H1 (cell line): ENCODE measurements at places on chromosomes 11 and 22. TPM values are rescaled to one million over a fixed set of nuclear protein-coding genes. Genes with fewer than 3 reads are reported as not detected.

DNA sequence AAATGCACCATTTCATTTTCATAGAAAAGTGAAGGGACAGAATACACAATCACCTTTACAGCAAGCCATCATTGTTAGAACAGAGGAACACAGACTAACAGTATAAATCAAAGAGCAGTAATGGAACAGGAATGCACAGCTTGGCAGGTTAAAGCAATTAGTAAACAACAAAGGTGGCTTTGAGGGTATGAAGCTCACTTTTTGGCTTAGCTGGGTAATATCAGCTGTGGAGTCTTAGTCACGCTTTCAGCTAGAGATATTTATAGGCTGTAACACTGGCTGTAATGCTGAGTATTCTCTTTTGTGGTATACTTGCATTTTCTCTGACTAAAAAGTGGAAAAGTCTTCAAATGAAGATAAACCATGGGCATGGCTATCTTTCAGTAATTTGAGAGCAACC lies 1780.5 kb downstream of the LRRC4C start:
- DNase-seq, result no peak

Gene RHBDD3
- 72.1 and 75.7 TPM in 2 replicates for total RNA-seq

- DNase-seq, result no peak
Observed at GRCh38 chr11:47603295-47603694, 9.1 kb upstream of the C1QTNF4 start.

Gene TPBGL
- 0.25 and 0.37 TPM in 2 replicates for total RNA-seq

Gene STX5
- total RNA-seq, result 24.2 and 25.3 TPM in 2 replicates

Gene MMP12
- not detected in 2 replicates for total RNA-seq

- no peak for DNase-seq
Observed at GRCh38 chr11:126405906-126406305, 50.4 kb downstream of the ST3GAL4 start.

Gene UCP3
- total RNA-seq, result 0.92 and 1.3 TPM in 2 replicates

Gene PICALM
- 63.5 and 69.4 TPM in 2 replicates for total RNA-seq

- no peak for DNase-seq
Observed at GRCh38 chr11:10908215-10908951, 50.5 kb upstream of the ZBED5 start.

DNA sequence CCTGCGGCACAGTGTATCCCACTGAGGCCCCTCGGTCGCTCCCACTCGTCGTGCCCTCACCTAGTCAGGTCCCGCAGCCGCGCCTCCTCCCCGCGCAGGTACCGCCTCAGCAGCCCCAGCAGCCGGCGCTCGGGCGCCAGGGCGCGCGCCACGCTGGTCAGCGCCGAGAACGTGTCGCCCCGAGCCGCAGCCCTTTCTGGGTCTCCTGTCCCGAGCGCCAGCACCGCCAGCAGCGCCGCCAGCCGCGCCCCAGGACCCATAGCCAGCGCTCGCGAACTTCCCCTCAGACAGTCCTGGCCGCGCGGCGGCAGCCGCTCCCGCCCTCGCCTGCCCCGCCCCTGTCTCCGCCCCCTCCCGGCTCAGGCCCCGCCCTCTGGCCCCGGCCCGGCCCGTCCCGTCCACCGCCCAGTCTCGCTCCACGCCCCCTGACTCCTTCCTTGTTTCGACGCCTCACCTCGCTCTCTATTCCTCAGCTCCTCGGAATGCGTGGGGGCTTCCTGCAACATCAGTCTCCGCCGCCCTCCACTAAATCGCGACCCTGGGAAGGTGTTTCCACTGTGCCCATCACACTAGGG lies at the start of gene P4HA3:
TSS of gene P4HA3 (minus strand) at position 289 of the 575 bp plus-strand sequence. CDS start at position 260, 29 bp downstream.
- DNase-seq, result peak; percentile 92

DNA sequence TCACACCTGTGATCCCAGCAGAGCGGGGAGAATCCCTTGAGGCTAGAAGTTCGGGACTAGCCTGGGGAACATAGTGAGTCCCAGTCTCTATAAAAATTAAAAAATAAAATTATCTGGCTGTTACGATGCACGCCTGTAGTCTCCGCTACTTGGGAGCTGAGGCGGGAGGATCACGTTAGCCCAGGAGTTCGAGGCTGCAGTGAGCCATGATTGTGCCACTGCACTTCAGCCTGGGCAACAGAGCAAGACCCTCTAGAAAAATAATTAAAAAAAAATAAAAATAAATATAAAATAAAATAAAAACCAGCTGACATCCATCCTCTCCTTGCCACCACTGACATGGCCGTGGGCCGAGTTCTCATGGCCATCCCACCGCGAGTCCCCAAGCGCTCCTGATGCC lies 7.7 kb upstream of the RTN4R start:
- DNase-seq, result no peak

GRCh38 chr11:116576526-116576925 lies 196.3 kb downstream of the BUD13 start:
- no peak for DNase-seq

Gene EIF1AD
- total RNA-seq, result 35.8 and 39.9 TPM in 2 replicates

GRCh38 chr11:13324709-13325108 lies 47.1 kb downstream of the BMAL1 start:
- no peak for DNase-seq

DNA sequence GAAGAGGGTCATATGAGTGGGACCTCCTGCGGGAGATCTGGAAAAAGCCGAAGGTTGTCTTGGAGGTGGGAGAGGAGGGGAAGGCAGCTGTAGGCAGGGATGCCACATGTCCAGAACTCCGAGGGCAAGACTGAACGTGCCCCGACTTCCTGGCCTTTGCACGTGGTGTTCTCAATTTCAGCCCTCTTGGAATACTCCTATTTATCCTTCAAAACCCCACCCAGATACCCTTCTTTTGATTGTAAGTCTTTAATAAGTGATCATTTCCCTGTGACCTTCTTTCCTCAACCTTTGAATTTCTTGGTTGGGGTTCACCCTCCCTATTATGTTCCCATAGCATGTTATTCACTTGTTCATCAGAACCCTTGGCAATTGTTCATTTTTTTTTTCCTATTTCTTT lies 95.3 kb upstream of the CRYBB3 start:
- no peak for DNase-seq

Gene ELFN2
- total RNA-seq, result 0.63 and 0.88 TPM in 2 replicates

DNA sequence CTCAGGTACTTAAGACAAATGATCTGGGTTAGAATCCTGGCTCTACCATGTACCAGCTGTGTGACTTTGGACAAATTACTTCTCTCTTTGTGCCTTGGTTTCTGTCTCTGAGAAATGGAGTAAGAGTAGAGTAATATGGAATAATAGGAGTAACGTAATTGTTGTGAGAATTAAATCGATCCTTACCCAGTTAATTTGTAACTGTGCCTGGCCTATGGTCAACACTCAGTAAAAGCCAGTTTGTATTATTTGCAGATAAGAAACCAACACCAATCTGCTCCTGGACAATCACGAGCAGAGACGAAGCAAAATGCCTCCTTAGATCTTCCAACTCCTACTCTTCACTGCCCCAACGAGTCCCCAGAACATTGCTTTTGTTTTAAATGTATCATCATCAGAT lies 266.7 kb downstream of the DCDC1 start:
- no peak for DNase-seq

Gene FREY1
- total RNA-seq, result 1.1 TPM in 1 of 2 replicates, not detected in the other

- no peak for DNase-seq
Observed at GRCh38 chr11:84117394-84117793, 831.2 kb upstream of the CCDC90B start.

- DNase-seq, result no peak
Observed at GRCh38 chr11:70910835-70911234, 341.5 kb downstream of the SHANK2 start.

GRCh38 chr22:43387815-43388214 lies 24.0 kb upstream of the MPPED1 start:
- DNase-seq, result no peak

DNA sequence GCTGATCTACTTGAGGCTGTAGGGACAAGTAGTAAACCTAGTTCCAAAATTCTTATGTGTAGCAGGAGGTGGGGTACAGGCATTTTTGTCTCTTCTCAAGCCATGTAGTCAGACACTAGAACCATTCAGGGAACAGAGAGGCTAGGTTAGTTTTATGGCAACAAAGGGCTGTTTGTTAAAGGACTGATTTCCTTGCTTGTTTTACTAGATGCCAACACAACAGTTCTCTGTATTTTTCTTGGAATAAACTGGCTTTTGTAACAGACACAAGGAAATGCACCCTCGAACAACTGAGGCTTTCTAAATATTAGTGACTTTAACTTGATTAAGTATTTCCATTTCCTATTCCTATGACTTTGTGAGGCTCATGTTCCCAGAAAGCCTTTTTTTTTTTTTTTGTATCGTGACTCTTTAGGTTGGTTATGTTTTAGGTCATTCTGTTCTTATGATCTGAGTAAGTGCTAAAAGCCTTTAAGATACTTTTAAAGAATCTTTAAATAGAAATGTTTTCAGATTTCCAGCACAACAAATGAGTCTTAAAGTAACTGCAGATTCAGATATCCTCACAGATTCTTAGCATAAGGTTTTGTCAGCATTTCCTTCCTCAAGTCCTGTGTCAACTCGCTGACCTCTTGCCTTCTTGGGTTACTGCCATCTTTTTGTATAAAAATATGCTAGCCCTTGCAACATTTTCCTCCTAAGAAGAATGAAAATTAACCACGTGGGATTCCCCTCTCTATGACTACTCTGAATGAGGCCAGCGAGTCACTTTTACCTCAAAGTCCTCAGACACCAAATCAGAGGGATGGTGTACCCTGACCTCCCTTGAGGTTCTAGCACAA lies 92.5 kb downstream of the CCDC83 start:
- no peak for DNase-seq

Gene RBMXL2
- not detected in 2 replicates for total RNA-seq

- no peak for DNase-seq
Observed at GRCh38 chr22:26159886-26160285, 9.4 kb upstream of the SEZ6L start.

GRCh38 chr22:18075720-18076497 lies 1.9 kb upstream of the PEX26 start:
- no peak for DNase-seq

DNA sequence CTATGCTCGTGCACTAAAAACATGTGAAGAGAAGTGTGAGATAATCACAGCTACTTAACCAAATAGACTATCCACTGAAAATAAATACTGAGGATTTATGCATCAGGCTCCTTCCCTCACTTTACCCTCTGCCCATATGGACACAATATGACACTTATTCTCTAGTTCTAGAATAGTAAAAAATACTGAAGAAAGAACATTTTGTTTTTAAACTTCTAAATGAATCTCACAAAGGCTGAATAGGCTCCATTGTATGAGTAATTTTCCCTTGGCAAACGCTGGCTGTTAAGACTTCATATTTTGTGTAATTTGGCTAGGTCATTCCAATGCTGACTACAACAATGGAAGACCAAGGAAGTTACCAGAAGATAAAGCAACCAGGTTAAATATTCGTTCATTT lies 9.9 kb downstream of the HPS5 start:
- no peak for DNase-seq

Gene KDM4D
- total RNA-seq, result 1.4 and 1.5 TPM in 2 replicates

DNA sequence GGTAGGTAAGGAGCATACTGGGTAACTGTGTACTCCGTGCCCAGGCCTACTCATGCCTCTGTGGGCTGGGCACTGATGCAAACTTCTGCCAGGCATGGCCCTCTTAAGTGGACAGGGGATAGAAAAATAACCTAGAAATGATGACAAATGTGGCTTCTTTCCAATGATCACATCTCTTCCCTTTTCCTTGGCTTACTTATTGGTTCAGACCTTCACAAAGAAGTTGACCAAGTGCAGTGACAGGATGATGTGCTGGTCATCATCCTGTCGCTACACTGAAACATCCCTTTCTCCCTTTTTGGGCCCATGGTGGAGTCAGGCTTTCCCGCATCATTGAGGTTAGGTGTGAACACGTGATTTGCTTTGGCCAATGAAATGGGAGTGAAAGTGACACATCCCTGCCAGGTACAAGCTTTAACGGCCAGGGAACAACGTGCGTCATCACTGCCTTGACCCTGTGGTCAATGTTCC lies 31.8 kb upstream of the APOBEC3A start:
- DNase-seq, result no peak

GRCh38 chr11:36412781-36413383 lies 97.2 kb downstream of the TRAF6 start:
- DNase-seq, result no peak

Gene PLAAT5
- 12.8 and 16.0 TPM in 2 replicates for total RNA-seq

Gene PPME1
- 58.9 and 64.5 TPM in 2 replicates for total RNA-seq

Gene CD248
- 3.7 and 3.9 TPM in 2 replicates for total RNA-seq

GRCh38 chr11:59263225-59263894 lies 50.6 kb upstream of the MPEG1 start:
- no peak for DNase-seq

DNA sequence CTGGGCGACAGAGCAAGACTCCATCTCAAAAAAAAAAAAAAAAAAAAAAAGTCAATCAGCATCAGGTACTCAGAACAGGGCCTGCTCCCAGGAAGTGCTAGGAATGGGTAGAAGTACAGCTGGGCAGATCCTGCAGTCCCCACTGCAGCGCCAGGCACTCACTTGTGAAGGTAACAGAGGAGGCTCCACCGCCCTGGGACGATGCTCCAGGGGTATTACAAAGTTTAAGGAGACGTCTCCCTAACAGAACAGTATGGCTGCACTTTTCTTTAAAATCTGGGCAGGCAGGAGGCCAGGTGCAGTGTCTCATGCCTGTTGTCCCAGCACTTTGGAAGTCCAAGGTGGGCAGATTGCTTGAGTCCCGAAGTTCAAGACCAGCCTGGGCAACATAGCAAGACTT lies 1449.0 kb downstream of the BRD1 start:
- peak; percentile 11 for DNase-seq

Gene ZFPL1
- total RNA-seq, result 21.4 and 21.5 TPM in 2 replicates

- DNase-seq, result no peak
Observed at GRCh38 chr11:43561832-43562231, 118.7 kb upstream of the HSD17B12 start.

- no peak for DNase-seq
Observed at GRCh38 chr22:38461057-38461413, 6.0 kb upstream of the KCNJ4 start.

GRCh38 chr11:68857037-68857586 lies 15.4 kb upstream of the CPT1A start:
- DNase-seq, result no peak

Gene LRP4
- 20.8 and 22.1 TPM in 2 replicates for total RNA-seq
